ENCODE measurements at places on chromosomes 5 and 9. TPM values are rescaled to one million over a fixed set of nuclear protein-coding genes. Genes with fewer than 3 reads are reported as not detected.

- DNase-seq, result no peak
Observed at GRCh38 chr9:126371007-126371870, 44.6 kb downstream of the MVB12B start.

- peak; percentile 79 for DNase-seq
Observed at GRCh38 chr9:34701023-34701768, 8.7 kb downstream of the CCL21 start.

GRCh38 chr5:157679801-157680200 is 8.5 kb downstream of the C5orf52 start:
- no peak for DNase-seq

DNA sequence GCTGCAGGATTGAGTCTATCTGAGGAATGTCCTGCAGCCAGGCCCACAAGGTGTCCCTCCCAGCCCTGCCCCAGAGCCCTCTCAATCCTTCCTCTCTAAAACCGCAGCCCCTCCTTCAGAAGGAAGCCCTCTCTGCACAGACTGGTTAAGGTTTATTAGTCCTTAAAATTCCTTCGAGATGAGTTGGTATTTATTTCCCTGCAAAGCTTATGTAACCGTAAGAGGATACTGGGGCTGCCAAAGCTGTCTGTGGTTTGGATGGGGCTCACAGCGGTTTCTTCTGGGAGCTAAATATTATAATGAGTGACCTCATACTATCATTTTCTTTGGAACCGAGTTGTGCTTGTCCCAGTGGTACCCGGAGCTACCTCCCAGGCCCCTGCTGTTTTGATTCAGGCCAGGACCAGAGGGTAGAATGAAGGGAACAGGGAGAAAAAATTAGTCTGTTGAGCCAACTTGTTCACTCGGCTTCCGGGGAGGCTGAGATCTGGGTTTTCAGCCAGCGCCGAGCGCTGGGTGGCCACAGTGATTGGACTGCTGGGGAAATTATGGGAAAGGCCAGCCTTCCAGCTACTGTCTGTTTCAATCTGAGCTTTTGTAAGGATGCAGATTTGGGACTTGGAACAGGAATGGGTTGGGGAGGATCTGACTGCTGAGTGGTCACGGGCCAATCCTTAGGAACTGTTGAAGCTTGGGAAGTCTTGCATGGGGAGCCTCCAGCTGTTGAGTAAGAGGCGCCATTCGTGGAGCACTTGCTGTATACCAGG is 107.5 kb downstream of the NDFIP1 start:
- peak; percentile 98 for DNase-seq

DNA sequence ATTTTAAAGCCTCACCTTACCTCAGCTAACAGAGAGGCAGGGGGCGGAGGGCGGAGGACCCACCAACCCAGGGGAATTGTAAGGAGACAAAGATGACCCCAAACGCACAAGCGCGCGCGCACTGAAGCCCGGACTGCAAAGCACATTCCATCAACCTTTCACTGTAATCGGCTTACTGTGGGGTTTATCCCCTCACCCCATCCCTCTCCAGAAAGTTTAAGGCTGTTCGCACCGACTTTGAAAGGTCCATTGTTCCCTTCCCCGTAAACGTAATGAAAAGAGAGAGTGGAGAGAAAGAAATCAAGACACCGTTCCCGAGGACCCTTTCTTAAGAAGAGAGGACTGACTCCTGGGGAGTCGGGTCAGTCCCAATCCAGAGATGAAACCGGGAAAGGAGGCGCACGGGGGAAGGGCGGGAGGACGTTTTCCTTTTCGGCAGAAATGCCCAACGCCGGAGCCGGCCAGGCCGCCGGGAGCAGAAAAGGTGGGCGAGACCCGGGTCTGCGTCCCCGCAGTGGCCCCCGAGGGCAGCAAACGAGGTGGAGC is 464 bp downstream of the CEMIP2 start:
- peak; percentile 29 for DNase-seq

DNA sequence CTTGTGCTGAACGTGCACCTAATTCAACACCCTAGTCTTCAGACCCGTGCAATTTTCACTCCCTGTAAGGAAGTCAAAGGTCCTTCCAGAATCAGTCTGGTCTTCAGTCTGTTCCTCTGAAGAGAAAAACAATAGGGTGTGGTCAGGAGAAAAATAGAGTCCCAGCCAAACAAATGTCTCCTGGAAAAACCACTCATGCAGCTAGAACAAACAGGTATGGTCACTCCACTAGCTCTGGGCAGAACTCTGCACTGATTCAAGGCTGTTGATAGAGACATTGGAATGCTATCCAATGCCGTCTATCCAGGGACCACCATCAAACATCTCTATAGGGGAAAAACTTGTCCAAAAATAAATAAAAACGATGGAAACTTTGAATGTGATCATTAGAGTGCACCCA is 81.8 kb upstream of the MAP3K1 start:
- DNase-seq, result no peak

DNA sequence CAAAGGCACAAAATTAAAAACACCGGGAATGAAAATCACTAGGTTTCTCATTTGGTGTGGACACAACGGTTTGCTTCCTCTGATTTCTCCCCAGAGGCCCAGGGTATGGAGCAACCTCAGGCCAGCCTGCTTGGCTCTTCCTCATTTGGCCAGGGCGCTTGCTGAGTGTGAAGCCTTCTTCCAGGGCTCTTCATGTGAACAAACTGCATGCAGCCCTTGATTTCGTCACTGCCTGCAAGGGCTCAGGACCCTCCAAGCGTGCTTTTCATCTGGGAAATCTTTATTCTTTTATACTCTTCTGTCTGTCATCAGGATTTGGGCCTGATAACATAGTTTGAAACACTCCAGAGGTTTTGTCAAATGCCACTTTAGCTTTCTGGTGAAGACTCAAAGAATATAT is 122.6 kb upstream of the KLF4 start:
- no peak for DNase-seq

DNA sequence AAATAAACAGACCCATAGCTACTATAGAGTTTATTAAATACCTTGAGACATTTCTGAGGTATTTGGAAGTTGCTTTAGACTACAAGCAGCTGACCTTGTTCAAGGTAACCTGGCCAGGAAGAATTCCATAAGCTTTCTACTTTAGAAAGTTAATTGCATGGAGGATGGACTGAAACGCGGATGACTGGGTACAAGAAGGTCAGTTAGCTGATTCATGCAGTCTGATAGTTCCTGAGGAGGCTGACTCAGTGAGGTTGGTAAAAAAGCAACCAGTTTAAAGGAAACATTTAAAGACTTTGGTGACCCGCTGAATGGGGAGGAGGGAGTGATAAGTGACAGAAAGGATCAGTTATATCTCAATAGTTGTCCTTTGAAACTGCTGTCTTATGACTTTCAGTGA is 670.1 kb upstream of the CDH9 start:
- no peak for DNase-seq

- DNase-seq, result peak; percentile 23
Observed at GRCh38 chr9:114448706-114449105, 56.6 kb downstream of the WHRN start.

Gene CDX1
- total RNA-seq, result not detected

Gene ELAVL2
- total RNA-seq, result 34.1 TPM

DNA sequence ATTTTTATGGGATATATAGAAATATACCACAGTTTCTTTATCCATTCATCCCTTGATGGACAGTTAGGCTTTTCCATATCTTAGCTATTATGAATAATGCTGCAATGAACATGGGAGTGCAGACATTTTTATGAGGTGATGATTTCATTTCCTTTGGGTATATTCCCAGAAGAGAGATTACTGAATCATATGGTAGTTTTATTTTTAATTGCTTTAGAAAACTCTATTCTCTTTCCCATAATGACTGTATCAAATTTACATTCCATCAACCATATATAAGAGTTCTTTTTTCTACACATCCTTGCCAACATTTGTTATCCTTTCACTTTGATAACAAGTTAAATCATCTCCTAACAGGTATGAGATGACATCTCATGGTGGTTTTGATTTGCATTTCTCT is 821.6 kb downstream of the TLE1 start:
- DNase-seq, result no peak

DNA sequence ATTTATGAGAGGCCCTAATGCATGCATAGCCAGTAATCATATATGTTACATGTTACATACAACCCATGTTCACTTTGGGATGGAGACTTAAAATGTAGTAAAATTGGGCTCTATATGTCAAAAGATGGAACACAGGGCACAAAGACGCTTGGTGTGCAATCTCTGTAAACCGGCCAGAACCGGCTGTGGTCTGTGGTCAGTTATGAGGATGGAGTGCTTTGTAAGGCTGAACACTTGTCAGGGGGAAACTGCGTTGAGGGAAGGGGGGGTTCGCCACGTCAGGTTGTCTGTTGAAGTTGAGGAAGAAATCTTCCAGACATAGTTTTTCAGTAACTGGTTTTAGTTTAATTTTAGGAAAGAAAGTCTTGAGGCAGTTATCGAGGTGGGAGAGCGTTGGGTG is 2.7 kb upstream of the CKMT2 start:
- DNase-seq, result no peak

Gene BTNL3
- total RNA-seq, result 0.21 TPM
